ENCODE measurements at places on chromosomes 2 and 18.
A peak's percentile ranks its signal among the peaks of the same experiment; 100 is the strongest.

- DNase-seq, result no peak
These were observed 50.7 kb downstream of the MGAT5 start for GRCh38 chr2:134304394-134305108.

DNA sequence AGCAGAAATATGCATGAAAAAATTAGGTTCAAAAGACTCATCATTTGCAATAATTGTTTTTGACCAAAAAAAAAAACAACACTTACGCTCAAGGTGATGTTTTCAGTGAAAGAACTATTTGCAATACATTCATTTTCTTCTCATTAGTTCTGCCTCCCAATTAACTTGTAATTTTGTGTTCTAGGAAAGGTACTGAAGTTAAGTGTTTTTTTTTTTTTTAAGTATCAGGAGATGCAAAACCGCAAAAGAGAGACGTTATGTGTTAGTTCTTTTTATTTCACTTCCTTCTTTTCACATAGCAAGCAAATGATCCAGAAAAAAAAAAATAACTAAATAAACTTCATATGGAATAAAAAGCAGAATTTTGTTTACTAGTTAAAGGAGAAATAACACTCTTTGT is 735.2 kb upstream of the GCFC2 start:
- DNase-seq, result no peak

- DNase-seq, result peak; percentile 15
These were observed 81.1 kb downstream of the RAPH1 start for GRCh38 chr2:203453858-203454451.

GRCh38 chr2:157055660-157056199 is 201.8 kb upstream of the GALNT5 start:
- DNase-seq, result no peak

DNA sequence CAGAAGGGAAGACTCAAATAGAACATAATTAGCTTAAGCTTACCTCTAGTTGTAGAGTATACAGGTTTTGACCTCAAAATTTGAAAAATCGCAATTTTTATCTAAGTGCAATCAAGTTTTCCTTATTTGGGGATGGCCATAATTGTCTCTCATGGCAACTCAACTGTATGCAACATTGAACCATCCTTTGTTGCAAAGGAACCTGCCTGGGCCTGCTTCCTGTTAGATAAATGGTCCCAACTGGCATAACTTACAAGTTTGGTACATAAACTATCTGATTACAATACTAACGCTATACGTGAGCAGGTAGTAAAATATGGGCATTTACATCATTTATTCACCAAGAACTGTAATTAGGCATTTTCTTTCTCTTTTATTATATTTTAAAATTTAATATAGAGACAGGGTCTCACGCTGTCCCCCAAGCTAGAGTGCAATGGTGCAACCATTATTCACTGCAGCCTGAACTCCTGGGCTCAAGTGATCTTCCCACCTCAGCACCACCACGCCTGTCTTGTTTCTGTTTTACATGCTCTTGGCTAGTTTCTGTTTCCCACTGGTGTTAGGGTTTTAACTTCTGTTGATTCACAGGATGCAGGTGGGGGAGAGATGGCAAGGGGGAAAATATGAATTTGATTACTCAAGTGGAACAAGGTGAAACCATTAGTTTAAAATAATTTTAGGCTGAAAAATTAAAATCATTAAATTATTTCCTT is 55.3 kb upstream of the B3GNT2 start:
- DNase-seq, result no peak

DNA sequence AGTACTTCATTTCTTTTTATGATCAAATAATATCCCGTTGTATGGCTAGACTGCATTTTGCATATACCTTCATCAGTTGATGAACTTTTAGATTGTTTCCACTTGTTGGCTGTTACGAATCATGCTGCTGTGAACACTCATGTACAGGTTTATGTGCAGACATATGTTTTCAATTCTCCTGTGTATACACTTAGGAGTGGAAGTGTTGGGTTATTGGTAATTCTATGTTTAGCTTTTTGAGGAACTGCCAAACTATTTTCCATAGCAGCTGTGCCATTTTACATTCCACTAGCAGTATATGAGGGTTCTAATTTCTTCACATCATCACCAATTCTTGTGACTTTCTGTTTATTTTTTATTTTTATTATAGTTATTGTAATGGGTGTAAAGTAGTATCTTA is 32.1 kb upstream of the LCLAT1 start:
- DNase-seq, result no peak

- no peak for DNase-seq
These were observed 83.8 kb downstream of the TMEM247 start for GRCh38 chr2:46563186-46563585.

GRCh38 chr2:232368311-232368731 is 10.2 kb upstream of the ALPP start:
- no peak for DNase-seq

DNA sequence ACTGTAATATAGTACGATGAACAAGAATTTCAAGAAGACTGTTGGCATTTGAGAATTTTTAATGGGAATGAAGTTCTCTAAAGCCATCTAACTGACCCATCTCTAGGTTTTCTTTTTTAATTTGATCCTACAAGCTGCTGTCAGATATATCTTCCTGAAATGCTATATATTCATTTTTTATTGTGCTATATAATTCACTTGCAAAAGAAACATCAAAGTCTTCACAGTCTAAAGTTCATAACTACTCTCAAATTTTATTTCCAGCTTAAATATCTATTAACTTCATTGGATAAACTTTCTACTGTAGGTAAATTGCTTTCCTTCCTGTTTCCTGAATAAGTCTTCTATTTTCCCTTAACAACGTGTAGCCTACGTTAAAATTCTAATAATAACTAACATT is 3.7 kb downstream of the SCYGR2 start:
- DNase-seq, result no peak

DNA sequence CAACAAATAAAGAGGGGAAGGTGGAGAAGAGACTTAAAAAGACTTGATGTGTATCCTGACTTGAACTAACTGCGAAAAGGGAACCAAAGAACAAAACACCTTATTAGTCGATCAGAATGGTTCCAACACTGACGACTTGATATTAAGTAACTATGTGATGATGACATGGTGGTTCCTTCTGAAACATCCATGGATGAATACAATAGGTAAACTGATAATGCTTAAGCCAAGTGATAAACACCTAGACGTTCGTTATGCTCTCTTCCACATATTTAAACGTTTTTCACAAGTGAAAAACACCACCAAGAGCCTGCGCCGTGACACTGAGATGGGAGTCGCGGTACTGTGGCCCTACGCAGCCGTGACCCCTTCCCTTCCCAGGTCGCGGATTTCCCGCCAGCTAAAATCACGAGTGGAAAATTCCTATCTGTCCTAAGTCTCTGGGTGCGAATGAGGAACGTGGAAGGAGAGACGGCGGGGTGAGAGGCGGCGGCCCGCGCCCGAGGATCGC is 797 bp downstream of the TTC32 start:
- DNase-seq, result no peak

- DNase-seq, result no peak
These were observed 33.4 kb upstream of the LPIN2 start for GRCh38 chr18:3046216-3046808.

DNA sequence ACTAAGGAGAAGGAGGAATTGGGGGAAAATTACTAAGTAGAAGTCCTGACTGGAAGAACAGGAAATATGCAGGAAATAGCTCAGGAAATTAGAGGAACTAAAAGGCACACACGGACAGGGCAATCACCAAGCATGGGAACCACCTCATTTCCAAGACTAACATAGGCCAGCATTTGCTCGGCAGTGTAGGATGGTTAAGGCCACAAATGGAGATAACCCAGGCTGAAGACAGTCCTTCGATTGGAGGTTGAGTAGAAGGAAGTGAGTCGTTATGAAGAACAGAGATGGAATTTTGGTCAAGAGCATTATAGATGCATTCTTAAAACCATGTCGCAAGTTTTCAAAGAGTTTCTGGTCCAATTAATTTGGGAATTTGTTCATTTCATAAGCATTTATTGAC is 401.4 kb downstream of the ALK start:
- DNase-seq, result no peak

DNA sequence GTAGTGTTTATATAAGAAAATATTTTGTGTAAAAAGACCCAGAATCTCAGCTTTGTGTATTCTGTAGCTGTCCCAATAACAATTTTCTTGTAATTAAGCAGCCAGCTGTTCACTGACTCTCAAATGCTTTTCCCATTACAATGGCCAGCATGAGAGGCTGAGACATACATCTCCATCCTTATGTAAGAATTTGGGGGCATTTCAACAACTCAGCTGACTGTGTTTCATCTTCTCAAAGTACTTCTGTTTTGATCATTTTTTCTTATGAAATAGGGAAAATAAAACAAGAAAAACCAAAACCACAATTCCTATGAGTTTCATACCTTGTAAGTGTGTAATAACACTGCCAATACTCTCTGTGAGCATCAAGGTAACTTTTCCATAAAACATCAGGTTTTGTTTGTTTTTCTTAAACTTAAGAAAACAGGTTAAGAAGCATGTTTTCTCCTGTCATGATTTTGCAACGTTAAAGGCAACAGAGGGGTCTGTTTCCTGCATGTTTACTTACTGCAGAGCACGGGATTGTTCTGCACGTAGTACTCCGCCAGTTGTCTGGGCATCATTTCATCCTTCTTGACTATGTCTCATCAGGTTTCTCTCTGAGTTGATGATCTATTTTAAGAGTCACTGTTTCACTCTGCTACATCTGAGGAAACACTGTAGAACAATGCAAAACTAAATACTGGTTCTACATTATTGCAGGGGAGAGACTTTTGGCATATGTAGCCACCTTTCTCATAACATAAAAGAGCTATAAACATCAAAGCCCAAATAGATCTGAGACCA is 62.9 kb upstream of the CYRIA start:
- DNase-seq, result no peak

GRCh38 chr18:41449612-41450011 is 505.4 kb upstream of the PIK3C3 start:
- no peak for DNase-seq

DNA sequence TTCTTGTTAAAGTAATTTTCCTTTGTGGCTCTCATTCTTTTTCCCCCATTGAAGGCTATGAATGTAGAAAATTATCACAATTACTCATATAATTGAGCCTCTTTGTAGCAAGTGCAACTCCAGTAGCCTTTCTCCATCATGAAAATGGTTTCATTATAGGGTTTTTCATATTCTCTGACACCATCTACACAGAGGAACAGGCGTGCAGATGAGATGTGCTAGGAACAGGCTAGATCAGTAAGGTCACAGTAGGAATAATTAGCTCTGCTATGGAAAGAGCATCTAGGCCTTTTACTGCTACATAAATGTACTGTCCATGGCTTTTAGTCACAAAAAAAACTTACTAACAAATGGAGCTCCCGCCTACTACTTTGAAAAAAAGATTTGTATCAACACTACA is 12.6 kb upstream of the DLX1 start:
- no peak for DNase-seq

DNA sequence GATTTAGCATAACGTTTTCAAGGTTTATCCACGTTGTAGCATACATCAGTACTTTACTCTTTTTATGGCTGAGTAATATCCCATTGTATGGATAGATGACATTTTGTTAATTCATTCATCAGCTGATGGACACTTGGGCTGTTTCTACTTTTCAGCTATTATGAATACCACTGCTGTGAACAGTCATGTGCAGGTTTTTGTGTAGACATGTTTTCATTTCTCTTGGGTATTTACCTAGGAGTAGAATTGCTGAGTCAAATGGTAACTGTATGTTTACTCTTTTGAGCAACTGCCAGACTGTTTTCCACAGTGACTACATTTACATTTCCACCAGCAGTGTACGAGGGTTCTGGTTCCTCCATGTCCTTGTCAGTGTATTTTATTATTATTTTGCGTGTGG is 33.9 kb downstream of the COX7A2L start:
- DNase-seq, result no peak

GRCh38 chr2:222982909-222983265 is 69.1 kb upstream of the KCNE4 start:
- DNase-seq, result no peak

DNA sequence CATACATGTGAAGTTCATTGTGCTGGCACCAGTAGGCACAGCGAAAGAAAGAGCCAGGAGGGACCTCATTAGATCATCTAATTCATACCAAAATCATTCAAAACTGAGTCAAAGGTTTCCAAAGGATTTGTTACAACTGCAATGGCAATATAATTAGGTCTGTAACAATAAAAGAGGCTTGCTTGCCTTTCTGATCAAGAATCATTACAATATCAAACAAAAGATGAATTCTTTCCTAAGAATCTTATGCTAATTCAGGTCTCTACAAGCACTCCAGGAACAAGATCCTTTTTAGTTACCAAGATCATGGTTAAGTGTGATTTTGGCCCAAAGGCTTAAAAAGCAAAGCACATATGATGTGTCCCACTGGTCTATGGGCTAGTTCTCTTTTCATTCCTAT is 41.9 kb upstream of the ITPRID2 start:
- DNase-seq, result no peak

GRCh38 chr18:63298400-63299365 is 20.9 kb downstream of the BCL2 start:
- no peak for DNase-seq

GRCh38 chr2:206558492-206558891 is 83.8 kb upstream of the FAM237A start:
- no peak for DNase-seq

DNA sequence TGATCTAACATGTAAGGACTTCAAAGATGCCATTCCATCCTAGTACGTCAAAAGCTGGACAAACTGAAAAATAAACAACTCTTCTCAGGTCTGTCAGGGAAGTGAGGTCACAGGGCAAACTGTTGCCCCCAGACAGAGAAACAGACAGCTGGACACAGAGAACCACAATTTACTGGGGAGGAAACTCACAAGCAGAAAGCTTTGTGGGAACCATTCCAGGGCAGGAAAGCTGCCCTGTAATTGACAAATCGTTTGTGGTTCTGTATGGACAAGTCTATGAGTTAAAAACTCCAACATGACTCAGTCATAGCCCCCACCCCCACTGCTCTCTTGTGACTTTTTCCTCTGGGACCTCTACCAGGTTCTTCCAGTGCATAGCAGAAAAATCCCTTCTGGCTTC is 28.4 kb downstream of the MCEE start:
- DNase-seq, result no peak

DNA sequence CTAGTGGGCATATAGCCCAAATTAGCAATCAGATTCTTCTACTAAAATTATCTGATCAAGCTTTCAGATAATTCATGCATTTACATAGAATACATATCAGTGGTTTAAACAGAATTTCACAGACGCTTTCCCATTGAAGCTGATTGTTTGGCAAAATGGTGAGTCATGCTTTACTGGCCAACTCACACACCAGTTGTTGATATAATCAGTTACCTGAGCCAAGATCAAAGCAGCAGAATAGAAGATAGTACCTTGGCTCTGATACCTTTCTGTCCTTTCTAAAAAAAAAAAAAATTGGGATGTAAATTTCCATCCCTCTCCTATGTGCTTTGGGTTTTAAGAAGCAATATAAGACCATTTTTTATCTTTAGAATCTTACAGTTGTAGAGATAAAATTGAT is 178.0 kb downstream of the MCFD2 start:
- no peak for DNase-seq

- DNase-seq, result no peak
These were observed 4.0 kb downstream of the TMEM200C start for GRCh38 chr18:5891184-5891853.

- DNase-seq, result no peak
These were observed 26.5 kb upstream of the SMCHD1 start for GRCh38 chr18:2629003-2629402.
